ENCODE measurements at places on chromosomes 1 and 21. TPM values are rescaled to one million over a fixed set of nuclear protein-coding genes. Genes with fewer than 3 reads are reported as not detected.

Gene PMF1
- 57.5 TPM for total RNA-seq

Gene CCDC181
- total RNA-seq = 0.39 TPM

Gene LCE1A
- total RNA-seq = not detected

Gene GNAT2
- 0.44 TPM for total RNA-seq

Gene PRRX1
- total RNA-seq = 0.69 TPM

Gene PROK1
- total RNA-seq = not detected

Gene VWA5B1
- not detected for total RNA-seq

Gene ADAMTSL4
- total RNA-seq = 9.5 TPM

Gene S100B
- total RNA-seq = not detected

GRCh38 chr1:4172644-4173599 lies 272.9 kb upstream of the C1orf174 start:
- DNase-seq = no peak
- no peaks in the 10 kb centered on the region for H3K4me1 ChIP-seq
- H3K4me3 ChIP-seq = no peak overlapping the region
- peaks cover 2% of the 10 kb centered on the region for H3K27me3 ChIP-seq
- H3K27ac ChIP-seq = no peak overlapping the region
- no peaks in the 10 kb centered on the region for H3K36me3 ChIP-seq

GRCh38 chr1:36204347-36204909 lies 19.8 kb upstream of the THRAP3 start:
- no peaks in the 10 kb centered on the region for H3K27me3 ChIP-seq
- H3K36me3 ChIP-seq = no peaks in the 10 kb centered on the region
- H3K27ac ChIP-seq = peak overlapping the region; percentile 24
- peaks cover 10% of the 10 kb centered on the region for H3K4me1 ChIP-seq

GRCh38 chr1:5430136-5430535 lies 562.1 kb downstream of the NPHP4 start:
- no peak overlapping the region for H3K4me3 ChIP-seq
- peaks cover 39% of the 10 kb centered on the region for H3K27me3 ChIP-seq
- H3K4me1 ChIP-seq = no peaks in the 10 kb centered on the region
- no peaks in the 10 kb centered on the region for H3K36me3 ChIP-seq

DNA sequence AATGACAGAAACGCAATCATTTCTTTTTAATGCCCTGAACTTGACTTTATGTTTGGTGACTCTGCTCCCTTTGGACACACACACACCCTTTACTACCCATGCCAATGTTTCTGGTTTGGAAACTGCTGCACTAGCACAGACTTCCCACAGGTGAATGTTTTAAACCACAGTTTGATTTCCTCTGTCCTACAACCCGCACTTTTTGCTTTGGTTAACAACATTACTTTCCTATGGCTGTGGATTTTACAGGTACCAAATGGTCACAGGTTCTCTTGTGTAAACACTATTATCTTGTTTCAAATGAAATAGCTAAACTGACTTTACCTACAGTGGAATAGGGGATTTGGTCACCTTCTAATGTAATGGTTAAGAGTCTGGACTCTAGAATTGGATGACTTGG lies 51.5 kb upstream of the ZNF644 start:
- H3K4me3 ChIP-seq = no peak overlapping the region
- no peak overlapping the region for H3K27ac ChIP-seq
- H3K27me3 ChIP-seq = no peaks in the 10 kb centered on the region
- H3K4me1 ChIP-seq = no peaks in the 10 kb centered on the region

DNA sequence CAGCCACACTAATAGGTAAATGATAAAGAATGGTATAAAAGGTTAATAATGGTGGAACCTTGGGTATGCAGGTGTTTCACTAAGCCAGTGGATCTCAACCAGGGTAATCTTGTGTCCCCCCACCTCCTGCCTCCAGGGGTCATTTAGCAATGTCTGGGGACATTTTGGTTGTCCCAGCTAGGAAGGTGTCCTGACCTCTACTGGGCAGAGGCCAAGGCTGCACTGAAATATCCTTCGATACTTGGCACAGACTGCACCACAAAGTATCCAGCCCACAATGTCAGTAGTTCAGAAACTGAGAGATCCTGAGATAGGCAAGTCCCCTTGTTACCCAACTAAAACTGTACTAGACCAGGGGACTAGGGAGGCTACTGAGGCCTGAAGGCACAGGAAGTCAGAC lies 113.6 kb upstream of the TIAM1 start:
- no peaks in the 10 kb centered on the region for H3K4me1 ChIP-seq
- no peaks in the 10 kb centered on the region for H3K36me3 ChIP-seq
- H3K27ac ChIP-seq = no peak overlapping the region
- DNase-seq = no peak

GRCh38 chr1:205228093-205228521 lies 361 bp downstream of the TMCC2 start:
- no peaks in the 10 kb centered on the region for H3K36me3 ChIP-seq
- no peak for DNase-seq
- H3K4me1 ChIP-seq = peaks cover 9% of the 10 kb centered on the region
- H3K4me3 ChIP-seq = peak overlapping the region; percentile 70
- H3K27ac ChIP-seq = no peak overlapping the region

GRCh38 chr21:24628046-24628445 lies 979.2 kb downstream of the MRPL39 start:
- no peaks in the 10 kb centered on the region for H3K27me3 ChIP-seq
- H3K27ac ChIP-seq = no peak overlapping the region
- no peaks in the 10 kb centered on the region for H3K36me3 ChIP-seq
- no peaks in the 10 kb centered on the region for H3K4me1 ChIP-seq
- DNase-seq = no peak

DNA sequence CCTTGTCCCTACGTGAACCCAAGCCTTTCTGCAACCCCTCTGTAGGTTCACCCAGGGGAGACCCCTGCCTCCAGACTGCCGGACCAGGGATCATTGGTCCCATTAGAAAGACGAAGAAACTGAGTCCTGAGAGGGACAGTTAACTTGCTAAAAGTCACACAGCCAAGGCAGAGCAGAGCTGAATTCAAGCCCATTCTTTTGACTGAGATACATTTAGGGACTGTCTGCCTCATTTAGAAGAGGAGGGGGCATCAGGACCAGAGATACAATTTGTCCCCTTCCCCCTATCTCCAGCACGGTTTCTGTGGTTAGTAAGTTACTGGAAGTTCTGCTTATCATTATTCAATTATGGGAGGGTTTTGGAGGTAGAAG lies 19.1 kb downstream of the KCNQ4 start:
- no peaks in the 10 kb centered on the region for H3K27me3 ChIP-seq
- H3K27ac ChIP-seq = peak overlapping the region; percentile 39
- no peak for DNase-seq
- H3K4me1 ChIP-seq = peaks cover 7% of the 10 kb centered on the region
- H3K36me3 ChIP-seq = no peaks in the 10 kb centered on the region
- H3K4me3 ChIP-seq = peak overlapping the region; percentile 71

DNA sequence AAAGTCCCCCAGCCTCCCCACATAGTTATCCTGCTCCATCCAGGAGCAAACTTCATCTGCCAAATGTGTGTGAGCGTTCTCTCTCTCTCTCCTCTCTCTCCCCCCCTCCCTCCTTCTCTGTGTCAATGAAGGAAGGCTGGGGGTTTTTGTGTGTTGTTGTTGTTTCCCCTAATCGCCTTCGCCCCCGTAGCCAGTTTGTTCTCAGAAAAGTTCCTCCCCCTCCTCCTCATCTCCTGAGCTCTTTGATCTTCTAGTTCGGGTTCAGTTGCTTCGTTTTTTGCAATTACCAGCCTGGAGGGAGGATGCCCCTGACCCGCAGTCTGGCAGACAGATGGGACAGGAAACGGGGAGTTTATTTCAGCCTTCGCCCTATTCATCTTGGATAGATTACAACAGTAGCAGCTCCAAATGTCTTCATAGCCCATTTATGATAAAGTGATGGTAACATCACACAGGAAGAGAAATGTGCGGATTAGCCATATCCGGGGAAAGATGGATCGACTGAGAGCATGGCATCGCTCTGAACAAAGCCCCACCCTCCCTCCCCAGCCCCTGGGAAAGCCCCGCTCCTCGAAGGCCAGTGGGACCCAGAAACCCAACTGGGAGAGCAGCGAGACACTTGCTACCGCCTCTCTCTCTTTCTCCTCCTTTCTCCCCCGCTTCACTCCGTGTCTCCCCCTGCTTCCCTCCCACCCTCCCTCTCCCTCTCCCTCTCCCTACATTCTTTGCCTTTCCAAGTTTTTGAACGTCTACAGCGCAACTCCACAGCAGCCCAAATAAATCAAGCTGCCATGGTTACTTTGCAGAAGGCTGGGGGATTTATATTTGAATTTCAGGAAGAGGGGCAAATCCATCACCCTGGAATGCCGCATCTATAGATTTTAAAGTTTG lies 139.7 kb upstream of the ARHGEF16 start:
- no peaks in the 10 kb centered on the region for H3K27me3 ChIP-seq
- no peaks in the 10 kb centered on the region for H3K36me3 ChIP-seq

DNA sequence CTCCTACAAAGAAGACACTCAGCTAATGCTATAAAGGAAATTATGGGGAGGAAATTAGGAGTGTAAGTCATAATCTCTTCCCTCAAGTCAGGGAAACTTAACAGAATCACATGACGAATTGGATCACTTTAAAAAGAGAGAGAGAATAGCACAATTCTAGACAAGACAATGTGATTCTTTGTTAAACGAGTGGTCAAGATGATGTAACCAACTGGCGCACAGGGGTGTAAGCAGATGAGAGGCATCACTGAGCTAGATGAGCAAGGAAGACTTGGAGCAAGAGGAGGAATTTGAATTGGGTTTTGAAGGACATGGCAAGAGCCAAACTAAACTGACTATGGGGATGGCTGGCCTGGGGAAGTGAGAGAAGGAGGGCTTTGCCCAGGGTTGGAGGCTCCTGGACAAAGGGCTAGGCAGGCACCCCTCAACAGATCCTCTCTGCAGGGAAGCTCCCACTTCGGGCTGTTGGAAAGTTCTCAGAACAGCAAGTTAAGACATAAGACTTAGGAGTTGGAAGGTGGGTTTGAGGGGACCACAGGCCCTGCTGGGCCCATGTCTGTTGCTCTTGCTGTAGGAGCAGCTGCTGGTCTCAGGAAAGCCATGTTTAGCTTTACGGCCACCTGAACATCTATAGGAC lies 123.9 kb upstream of the GRIK3 start:
- no peak overlapping the region for H3K27ac ChIP-seq
- no peaks in the 10 kb centered on the region for H3K36me3 ChIP-seq
- H3K27me3 ChIP-seq = peaks cover 2% of the 10 kb centered on the region
- no peaks in the 10 kb centered on the region for H3K4me1 ChIP-seq

DNA sequence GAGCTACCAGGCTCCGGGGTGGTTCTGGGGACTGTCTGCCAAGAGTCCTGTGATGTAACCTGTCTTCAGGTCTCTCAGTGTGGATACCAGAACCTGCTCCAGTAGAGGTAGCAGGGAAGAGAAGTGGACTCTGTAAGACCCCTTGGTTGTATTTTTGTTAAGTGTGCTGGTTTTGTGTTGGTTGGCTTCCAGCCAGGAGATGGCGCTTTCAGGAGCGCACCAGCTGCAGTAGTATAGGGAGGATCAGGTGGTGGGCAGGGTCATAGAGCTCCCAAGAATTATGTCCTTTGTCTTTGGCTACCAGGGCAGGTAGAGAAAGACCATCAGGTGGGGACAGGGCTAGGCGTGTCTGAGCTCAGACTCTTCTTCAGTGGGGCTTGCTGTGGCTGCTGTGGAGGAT lies 1147.2 kb upstream of the ADGRL4 start:
- no peak overlapping the region for H3K4me3 ChIP-seq
- no peak for DNase-seq
- H3K4me1 ChIP-seq = no peaks in the 10 kb centered on the region

GRCh38 chr1:247146671-247147070 lies 25.1 kb downstream of the ZNF124 start:
- H3K4me1 ChIP-seq = no peaks in the 10 kb centered on the region
- no peaks in the 10 kb centered on the region for H3K27me3 ChIP-seq
- H3K36me3 ChIP-seq = no peaks in the 10 kb centered on the region
- no peak overlapping the region for H3K27ac ChIP-seq
- H3K4me3 ChIP-seq = no peak overlapping the region

DNA sequence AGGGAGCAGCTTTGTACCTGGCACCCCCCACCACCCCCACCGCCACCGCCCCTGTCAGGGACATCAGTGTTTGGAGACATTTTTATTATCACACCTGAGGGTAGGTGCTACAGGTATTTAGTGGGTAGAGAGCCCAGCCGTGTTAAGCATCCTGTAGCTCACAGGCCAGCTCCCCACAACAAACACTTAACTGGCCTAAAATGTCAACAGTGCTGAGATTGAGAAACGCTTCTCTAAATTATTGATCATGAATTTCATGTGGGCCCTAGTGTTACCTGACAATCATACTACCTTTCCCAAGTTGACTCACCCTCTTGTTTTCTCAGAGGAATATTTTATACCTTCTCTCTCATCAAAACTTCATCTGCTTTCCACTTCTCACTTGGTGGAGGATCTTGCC lies 21.4 kb downstream of the ELF3 start:
- H3K4me3 ChIP-seq = no peak overlapping the region
- H3K4me1 ChIP-seq = peaks cover 29% of the 10 kb centered on the region
- H3K36me3 ChIP-seq = no peaks in the 10 kb centered on the region
- H3K27ac ChIP-seq = peak overlapping the region; percentile 55
- DNase-seq = no peak
- H3K27me3 ChIP-seq = no peaks in the 10 kb centered on the region

- no peaks in the 10 kb centered on the region for H3K36me3 ChIP-seq
- H3K27me3 ChIP-seq = no peaks in the 10 kb centered on the region
- H3K4me3 ChIP-seq = peak overlapping the region; percentile 92
- DNase-seq = no peak
- no peaks in the 10 kb centered on the region for H3K4me1 ChIP-seq
Observed at GRCh38 chr21:41371685-41372030, 9.8 kb downstream of the MX2 start.

GRCh38 chr1:156947127-156947526 lies 26.7 kb downstream of the LRRC71 start:
- H3K4me3 ChIP-seq = no peak overlapping the region
- DNase-seq = no peak
- no peak overlapping the region for H3K27ac ChIP-seq

DNA sequence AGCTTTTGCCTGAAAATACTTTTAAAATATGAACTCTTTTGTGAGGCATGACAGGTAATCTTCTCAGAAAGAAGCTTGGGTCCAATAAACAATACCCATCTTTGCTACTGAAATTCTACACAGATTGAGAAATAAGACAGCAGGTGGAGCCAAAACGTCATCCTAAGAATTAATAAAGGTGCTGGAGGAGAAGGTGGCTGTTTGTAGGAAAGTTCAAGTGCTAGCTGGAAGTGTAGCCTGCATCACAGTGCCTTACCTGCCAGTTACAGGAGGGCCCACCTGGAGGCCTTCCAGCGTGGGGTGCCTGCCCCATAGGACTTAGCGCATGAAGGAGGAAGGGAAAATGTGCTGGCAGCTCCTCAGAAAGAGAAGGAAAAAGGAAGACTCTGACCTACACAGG lies 93.7 kb downstream of the TTC3 start:
- H3K4me1 ChIP-seq = no peaks in the 10 kb centered on the region
- no peak overlapping the region for H3K27ac ChIP-seq
- no peak for DNase-seq
- H3K4me3 ChIP-seq = no peak overlapping the region
- no peaks in the 10 kb centered on the region for H3K27me3 ChIP-seq

GRCh38 chr1:10525208-10525607 lies 50.5 kb downstream of the PEX14 start:
- no peak overlapping the region for H3K4me3 ChIP-seq
- peaks cover 54% of the 10 kb centered on the region for H3K4me1 ChIP-seq
- DNase-seq = no peak
- no peaks in the 10 kb centered on the region for H3K36me3 ChIP-seq
- peak overlapping the region; percentile 18 for H3K27ac ChIP-seq
- no peaks in the 10 kb centered on the region for H3K27me3 ChIP-seq

GRCh38 chr1:224435318-224435763 lies 744 bp upstream of the WDR26 start:
- no peak for DNase-seq
- H3K4me3 ChIP-seq = peak overlapping the region; percentile 92

- H3K4me3 ChIP-seq = no peak overlapping the region
- no peaks in the 10 kb centered on the region for H3K36me3 ChIP-seq
- DNase-seq = no peak
Observed at GRCh38 chr1:31207046-31207445, 32.6 kb downstream of the NKAIN1 start.
